Fibroblast of lung (primary cell): ENCODE measurements at places on chromosomes 7 and 10.

DNA sequence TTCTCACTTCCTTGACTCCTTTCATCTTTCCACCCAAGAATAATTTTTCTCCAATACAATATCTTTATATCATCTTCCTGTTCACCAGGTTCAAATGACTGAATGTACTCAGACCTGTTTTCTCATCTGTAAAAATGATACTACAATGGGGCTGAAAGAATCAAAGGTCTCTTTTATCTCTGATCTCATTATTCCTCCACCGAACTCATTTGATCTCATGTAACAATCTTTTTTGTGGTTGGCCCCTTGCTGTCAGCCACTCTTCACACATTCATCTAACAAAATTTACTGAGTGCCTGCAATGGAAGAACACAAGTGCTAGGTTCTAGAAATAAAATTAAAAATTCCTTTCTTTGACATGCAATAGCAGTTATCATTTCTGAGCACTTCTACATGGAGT is 65.0 kb downstream of the GRM8 start:
- no peak for DNase-seq

DNA sequence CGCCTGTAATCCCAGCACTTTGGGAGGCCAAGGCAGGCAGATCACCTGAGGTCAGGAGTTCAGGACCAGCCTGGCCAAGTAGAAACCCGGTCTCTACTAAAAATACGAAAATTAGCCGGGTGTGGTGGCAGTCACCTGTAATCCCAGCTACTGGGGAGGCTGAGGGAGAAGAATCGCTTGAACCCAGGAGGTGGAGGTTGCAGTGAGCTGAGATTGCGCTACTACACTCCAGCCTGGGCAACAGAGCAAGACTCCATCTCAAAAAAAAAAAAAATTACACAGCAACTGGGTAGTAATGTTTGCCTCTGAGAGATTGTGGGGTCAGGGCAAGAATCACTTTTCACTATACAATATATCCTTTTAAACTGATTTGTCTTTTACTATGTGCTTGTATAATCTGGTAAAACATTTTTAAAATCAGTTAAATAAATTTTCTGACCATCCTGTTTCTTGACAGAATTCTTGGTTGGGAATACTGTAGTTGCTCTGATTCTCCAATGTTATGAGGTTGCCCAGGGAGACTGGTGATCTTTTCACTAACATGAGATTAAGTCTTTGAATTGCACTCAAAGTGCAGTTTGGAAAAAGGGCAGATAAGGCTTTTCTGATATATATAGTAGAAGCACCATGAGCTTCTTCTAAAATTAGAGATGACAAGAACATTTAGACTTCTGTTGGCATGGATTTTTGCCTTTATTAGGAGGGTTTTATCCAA is 1.5 kb downstream of the ENTPD7 start:
- peak; percentile 31 for DNase-seq

GRCh38 chr7:75619636-75620035 is 119.1 kb downstream of the HIP1 start:
- DNase-seq: no peak

DNA sequence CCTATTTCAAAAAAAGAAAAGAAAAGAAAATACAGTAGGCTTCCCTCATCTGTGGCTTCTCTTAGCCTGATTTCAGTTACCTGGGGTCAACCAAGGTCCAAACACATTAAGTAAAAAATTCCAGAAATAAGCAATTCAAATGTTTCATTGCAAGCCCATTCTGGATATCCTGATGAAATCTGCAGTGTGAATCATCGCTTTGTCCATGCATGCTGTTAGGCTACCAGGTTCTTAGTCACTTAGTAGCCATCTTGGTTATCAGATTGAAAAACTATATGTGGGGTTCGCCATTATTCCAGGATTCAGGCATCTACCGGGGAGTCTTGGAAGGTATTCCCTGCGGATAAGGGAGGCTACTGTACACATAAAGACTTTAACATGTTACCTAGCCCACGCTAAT is 991 bp upstream of the FAM204A start:
- peak; percentile 20 for DNase-seq

DNA sequence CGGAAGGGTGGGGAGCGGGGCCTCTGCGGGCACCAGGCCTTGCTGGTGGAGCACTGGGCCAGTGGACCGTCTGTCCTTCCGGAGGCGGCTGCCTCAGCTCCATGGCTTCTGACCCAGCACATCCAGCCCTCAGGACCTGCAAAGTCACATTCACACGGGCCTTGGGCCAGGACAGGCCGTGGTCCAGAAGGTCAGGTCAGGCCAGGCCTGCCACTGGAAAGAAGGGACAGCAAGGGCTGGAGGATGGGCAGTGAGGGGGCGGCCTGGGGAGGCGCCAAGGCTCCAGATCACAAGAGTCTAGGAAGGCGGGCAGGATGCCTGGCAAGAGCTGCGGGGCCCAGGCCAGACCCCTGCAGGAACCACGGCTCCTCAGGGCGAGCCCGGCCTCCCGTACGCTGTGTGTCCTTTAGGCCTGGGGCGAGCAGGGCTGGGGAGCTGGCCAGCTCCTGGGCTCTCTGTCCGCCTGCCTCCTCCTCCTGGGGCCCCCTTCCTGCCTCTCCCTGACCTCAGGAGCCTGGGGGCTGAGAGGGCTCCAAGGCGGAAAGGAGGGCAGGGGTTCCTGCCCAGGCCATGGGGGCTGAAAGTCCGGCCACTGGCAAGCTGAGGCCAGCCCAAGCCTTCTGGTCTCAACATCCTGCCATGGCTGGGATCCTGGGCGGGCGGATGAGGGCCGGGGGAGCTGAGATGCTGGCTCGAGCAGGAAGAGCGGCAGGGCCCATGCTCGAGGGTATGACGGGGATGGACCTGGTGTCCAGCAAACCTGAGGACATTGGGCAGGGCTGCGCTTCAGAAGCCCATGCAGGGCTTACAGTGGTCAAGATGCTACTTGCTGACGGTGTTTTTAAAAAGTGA is 225.8 kb downstream of the ELFN1 start:
- no peak for DNase-seq

DNA sequence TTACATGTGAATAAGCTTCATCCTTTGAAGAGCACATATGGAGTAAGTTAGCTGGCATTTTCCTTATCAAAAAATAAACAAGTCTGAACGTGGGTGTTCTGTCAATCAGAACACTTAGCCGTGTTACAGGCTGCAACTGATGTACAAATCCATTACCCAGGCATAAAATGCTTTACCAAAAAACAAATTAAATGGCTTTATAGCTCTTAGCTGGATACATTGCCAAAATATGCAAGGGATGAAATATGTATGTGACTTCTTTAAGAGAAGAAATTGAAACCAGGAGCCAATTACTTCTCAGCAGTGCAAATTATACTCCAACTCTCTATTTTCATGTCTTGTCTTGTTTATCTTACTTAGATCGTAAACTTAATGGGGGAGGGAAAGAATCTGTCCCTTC is 214.8 kb downstream of the DGKB start:
- peak; percentile 15 for DNase-seq

DNA sequence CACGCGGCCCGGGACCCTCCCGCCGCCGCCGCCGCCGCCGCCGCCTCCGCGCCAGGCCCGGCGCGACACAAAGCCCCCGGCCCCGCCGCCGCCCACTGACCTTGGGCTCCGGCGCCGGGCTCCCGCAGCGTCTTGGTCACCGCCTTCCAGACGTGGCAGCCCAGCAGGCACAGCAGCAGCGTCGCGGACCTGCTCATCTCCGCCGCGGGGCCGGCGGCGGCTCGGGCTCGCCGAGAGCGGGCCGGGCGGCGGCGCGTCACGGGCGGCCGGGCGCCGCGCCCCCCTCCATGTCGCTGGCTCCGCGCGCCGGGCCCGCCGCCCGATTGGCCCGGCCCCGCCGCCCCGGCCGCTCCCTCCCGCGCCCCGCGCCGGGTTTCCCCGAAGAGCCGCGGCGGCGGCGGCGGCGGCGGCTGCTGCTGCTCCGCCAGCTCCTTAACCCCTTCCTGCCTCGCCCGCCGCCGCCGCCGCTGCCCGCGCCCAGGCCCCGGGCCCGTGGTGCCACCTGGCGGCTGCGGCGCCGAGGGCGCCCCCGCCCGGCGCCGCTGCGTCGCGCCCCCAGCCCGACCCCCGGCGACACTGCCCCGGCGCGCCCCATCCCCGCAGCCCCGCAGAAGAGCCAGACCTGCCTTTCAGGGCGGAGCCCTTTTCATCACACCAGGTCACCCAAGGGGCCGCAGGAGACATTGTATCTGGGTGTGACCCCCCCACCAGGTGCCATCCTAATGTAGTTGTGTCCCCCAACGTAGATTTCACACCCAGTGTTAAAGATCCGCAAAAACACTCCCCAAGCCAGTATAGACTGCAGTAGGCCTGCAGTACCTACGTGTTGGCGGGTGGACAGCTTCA is at the start of gene FAM171A1:
FAM171A1 (minus strand) TSS at position 434 of the 846 bp plus-strand sequence; CDS start at position 197, 237 bp downstream.
- peak; percentile 51 for DNase-seq

- DNase-seq: no peak
Observed at GRCh38 chr7:34128762-34129161, 223.4 kb downstream of the BMPER start.

DNA sequence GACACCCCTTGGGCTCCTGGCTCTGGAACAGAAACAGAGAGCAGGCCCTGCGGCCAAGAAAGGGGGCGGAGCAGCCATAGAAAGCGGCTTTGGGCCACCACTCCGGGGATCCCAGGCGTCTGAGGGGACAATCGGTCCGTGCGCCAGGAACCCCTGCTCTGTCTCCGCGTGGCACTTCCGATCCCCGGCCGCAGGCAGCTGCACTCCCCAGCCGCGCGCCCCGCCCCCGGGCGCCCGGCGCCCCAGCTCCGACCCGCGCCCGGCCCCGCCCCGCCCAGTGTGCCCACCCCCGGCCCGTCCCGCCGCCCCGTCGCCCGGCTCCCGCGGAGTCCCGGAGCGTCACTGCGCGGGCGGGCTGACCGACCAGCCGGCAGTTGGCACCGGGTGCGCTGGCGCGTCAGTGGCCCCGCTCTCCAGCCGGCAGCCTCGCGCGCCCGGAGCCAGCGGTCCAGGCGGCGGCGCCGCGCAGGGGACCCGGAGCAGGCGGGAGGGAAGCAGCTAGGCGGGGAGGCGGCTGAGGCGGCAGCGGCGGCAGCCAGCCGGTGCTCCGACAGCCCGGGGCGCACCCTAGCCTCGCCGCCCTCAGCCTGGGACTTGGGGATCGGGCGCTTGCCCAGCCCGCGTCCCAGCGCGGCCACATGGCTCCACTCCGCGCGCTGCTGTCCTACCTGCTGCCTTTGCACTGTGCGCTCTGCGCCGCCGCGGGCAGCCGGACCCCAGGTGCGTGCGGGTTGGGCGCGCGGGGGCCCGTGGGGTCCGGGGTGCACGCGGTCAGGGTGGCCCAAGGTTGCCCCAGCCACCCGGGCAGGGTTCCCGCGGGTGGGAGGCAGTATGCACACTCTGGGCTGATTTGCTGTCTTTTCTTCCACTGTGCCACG is at the start of gene ADAMTS14:
ADAMTS14 (plus strand) TSS at position 342 of the 878 bp plus-strand sequence; CDS start at position 639, 297 bp downstream.
- DNase-seq: peak; percentile 64

GRCh38 chr7:134527979-134528371 is 608 bp downstream of the AKR1B10 start:
- DNase-seq: peak; percentile 81

GRCh38 chr10:125411724-125412123 is 251.4 kb upstream of the CTBP2 start:
- DNase-seq: peak; percentile 85

DNA sequence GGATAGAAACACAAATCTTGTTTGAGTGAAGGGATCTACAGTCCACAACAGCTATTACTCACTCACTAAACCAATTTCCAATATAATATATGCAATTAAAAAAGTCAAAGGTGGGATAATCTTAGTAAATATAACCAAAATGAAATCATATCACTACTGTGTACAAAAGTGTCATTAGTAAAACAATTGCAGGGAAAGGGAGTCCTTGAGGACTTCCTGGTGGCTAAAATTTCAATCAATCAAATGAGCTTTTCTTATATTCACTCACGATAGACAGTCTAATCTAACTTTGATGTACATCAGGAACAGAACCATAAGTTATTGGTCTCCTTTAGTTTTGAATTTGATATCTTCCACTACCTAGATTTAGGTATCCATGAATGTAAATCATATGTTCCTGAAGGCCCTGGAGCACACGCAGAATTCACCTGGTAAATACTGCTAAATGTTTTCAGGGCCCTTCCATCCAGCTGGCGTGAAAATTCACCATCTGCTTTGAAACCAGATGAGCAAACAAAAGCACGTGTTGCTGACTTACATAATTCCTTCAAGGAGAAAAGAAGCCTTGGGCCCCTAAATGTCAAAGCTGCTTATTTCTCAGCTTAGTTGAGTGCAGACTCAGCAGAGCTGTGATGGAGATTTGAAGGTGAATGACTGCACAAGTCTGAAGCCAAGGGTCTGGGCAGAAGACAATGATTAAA is 159.3 kb upstream of the TMEM196 start:
- no peak for DNase-seq

DNA sequence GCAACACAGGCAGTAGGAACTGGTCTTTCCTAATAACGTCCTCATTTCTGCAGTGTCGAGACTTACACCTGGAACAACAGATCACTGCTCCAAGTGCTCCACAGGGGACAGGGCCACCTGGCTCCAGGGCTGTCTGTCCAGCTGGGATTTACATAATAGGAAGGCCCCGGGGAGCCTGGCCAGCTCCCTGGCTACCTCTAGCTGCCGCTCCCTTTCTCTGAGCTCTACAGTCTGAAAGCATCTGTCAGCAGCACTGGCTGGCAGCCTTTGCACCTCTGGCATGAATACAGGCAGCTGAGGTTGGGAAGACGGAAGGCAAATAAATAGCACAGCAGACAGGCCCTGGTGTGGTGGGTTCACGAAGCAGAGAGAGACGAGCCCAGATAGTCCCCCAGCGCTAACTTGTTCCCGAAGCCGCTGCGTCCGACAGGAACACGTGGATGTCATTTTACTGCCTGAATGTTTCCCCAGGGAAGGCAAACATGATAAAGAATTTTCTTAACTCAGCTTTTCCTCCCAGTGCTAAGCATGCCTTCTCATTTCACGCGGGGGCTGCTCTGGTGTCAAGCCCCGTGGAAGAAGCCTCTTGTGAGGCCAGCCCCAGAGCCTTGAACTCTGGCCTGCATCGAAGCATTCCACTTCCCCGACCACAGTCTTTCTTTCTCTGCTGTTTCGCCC is 105.4 kb downstream of the ITIH5 start:
- peak; percentile 21 for DNase-seq

DNA sequence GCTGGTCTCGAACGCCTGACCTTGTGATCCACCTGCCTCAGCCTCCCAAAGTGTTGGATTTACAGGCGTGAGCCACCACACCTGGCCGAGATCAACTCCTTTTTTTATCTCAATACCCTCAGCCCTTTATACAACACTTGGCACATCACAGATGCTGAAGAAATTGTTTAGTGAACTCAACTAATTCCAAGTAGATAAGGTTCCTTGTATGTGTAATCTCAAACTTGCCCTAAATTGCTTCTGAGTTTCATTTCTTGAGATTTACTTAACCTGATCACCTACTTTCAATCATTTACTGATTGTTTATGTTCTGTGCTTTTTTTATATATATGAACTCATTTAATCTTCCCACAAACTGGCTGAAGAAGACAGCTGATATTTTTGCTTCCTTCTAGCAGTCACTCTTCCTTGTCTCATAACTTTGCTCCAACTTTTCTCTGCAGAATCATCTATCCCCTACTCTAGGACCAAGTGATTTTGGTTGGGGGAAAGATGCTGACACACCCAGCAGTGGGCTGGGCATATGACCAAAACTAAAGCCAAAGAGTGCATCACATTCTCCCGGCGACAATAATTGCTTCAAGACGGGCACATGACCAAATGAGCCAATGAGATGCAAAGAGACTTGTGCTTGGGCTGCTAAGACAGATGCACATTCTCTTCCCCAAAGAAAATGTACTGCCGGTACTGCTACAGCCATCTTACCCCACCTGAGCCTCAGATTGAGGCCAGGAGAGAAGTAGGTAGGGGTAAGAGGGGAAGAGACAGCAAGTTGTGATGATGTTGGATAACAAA is 40.3 kb upstream of the ARID5B start:
- DNase-seq: no peak
